Stomach (tissue), 19 donors: ENCODE measurements at places on chromosomes 4 and X.
A peak's percentile ranks its signal among the peaks of the same experiment; 100 is the strongest.

- DNase-seq, result no peak
These were observed 73.7 kb upstream of the GALNT7 start for GRCh38 chr4:173094739-173095421.

GRCh38 chr4:182938205-182938645 is 21.0 kb upstream of the DCTD start:
- DNase-seq, result peak; percentile 86

GRCh38 chrX:109089359-109089758 is 353.0 kb upstream of the IRS4 start:
- no peak for DNase-seq

- no peak for DNase-seq
These were observed 139.1 kb upstream of the ZIC3 start for GRCh38 chrX:137426695-137427425.

DNA sequence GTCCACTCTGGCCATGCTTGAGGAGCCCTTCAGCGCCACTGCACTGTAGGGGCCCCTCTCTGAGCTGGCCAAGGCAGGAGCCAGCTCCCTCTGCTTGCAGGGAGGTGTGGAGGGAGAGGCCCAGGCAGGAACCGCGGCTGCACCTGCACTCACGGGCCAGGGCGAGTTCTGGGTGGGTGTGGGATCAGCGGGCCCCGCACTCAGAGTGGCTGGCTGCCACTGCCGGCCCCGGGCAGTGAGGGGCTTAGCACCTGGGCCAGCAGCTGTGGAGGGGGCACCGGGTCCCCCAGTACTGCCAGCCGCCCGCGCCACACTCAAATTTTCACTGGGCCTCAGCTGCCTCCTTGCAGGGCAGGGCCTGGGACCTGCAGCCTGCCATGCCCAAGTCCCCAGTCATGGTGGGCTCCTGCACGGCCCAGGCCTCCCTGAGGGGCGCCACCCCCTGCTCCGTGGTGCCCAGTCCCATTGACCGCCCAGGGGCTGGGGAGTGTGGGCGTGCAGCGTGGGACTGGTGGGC is 347.2 kb upstream of the SPOCK3 start:
- DNase-seq, result no peak
